Fibroblast of the conjunctiva (primary cell): ENCODE measurements at places on chromosomes 11 and 22.

DNA sequence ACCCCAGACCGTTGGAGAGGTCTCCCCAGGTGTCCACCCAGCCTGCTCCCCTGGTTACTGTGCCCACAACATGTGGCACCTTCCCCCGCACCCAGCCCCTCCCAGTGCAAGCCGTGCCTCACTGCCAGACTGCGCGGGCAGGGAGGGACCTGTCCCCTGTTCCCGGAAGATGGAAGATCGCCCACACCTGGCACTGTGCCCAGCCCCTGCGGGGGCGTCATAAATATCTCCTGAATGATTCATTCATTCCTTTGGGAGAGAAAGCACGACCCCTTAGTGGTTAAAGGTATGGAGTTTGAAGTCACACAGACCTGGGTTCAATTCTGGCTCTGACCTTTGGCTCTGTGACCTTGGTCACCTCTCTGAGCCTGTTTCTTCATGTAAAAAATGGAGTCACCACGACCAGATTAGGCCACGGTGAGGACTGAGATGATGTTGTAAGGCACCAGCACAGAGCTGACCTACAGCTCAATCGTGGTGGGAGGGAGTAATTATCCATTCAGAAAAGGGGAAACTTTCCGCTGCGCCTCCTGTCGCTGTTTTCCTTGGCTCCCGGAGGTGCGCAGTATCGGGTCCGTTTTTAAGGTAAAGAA lies 497 bp upstream of the SYT12 start:
- no peak for DNase-seq

- DNase-seq, result peak; percentile 18
Observed at GRCh38 chr11:8219257-8220021, 44.2 kb downstream of the LMO1 start.

- DNase-seq, result no peak
Observed at GRCh38 chr11:84819537-84819936, 807.6 kb downstream of the DLG2 start.

- DNase-seq, result no peak
Observed at GRCh38 chr11:47955061-47955755, 25.2 kb upstream of the PTPRJ start.

DNA sequence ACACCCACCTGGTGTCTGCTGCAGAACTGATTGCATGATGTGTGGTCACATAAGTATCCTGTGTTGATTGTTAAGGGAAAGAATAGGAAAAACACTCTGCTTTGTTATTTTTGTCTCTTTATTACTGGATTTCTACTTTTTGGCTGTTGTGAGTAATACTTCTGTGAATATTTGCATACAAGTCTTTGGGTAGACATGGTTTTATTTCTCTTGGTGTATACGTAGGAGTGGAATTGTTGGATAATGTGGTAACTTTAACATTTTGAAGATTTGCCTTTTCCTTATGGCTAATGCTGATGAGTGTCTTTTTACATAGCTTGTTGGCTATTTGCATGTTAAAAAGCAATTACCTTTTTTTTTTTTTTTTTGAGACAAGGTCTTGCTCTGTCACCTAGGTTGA lies 13.1 kb downstream of the PPP6R3 start:
- no peak for DNase-seq

DNA sequence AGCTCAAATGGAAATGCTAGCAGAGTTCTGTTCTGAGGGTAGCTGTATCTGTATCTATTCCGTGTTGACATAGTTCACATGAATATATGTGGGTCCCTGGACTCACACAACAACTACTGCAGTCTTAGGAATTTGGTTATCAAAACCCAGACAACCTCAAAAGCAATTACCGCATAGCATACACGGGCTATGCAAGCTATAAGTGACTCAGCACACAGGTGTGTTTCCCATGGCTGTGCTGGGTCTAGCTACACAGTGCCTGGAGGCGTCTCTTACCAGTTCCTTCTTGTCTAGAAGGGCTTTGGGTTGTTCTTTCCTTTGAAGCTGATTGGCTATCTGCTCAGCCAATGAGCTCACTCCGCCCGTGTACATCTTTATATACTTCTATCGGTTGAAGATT lies 98.2 kb upstream of the BID start:
- DNase-seq, result no peak

DNA sequence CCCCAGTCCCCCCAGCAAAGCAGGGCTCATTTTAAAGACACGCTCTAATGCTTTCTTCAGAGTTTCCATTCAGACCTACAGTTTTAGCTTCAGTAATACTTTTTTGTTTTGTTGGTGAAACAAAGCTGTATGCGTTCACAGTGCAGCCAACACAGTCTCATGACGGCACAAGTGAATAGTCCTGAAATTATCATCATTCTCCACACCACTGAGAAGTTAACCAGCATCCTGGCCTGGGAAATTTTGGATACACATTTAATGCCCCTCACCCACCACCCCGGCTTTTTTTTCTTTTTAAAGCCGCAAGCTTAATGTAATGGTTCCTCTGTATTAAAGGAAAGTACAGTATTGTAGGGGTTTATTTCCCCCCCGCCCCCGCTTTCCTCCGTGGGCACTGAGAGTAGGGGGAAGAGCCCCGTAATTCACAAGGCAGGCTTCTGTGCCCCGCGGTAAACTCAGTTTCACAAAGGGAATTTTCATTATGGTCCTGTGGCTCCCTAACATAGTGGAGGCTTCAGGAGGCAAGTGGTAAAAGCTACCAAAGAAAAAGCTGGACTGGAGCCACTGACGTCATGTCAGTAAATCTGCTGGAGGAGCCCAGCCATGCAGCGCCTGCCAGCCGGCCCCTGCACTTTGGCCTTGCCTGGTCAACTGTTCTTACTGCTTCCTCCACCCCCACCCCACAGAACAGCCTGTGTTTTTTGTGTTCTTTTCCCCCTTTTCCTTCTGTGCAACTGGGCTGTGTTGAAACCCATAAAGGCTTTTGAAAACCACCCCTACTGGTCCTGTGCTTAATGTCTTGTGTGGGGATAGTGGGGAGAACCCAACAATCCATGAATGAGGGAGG lies 18.2 kb downstream of the TEAD1 start:
- DNase-seq, result peak; percentile 93
